NCI-H1417 treated with DMSO at 0.1 percent for 48 hours (cell line): ENCODE measurements at places on chromosomes 1 and 21.

- DNase-seq = no peak
Measured at GRCh38 chr1:201304126-201304525, 20.8 kb downstream of the PKP1 start.

GRCh38 chr1:13662493-13662892, 37.5 kb upstream of the PRDM2 start:
- DNase-seq = no peak

- DNase-seq = no peak
Measured at GRCh38 chr1:233935297-233935868, 30.9 kb downstream of the SLC35F3 start.

DNA sequence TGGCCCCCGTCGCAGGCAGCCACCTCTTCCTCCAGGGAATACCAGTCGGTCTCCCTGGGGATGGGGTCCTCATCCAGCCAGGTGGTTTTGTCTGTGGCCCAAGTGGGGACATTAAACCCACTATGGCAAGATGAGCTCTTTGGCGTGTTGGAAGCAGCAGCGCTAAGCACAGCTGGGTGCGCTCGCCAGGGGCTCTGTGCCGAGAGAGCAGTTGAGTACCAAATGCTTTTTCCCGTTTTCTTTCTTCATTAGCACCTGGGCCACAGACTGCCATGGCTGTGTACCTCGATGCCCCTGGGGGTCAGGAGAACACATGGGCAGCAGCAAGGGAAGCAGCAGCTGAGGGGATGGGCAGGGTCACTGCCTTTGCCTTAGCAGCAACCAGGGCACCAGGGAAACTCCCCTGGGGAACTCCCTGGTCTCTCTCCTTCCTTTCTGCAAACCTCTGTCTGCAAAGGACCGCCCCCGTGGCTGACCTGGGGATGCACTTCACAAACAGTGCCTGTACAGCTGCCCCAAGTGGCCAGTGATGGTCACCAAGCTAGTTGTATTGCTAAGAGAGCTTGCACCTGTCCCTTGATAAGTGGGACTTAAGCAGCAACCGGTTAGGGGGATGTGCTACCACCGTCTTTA, 31.1 kb downstream of the EDARADD start:
- no peak for DNase-seq

DNA sequence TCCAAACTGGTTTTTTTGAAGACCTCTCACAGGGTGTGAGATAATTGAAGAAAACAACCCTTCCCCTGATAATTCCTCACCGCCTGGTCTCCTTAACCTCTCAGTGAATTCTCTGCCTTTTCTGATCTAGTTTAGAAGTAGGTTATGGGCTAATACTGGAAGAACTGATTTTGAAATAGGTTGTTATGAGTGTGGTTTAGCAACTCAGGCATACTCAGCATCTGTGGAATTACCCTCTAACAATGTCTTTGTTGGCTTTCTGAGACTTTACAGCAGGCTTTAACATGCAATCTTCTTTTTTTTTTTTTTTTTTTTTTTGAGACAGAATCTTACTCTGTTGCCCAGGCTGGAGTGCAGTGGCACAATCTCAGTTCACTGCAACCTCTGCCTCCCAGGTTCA, 10.3 kb upstream of the PLD5 start:
- DNase-seq = no peak

DNA sequence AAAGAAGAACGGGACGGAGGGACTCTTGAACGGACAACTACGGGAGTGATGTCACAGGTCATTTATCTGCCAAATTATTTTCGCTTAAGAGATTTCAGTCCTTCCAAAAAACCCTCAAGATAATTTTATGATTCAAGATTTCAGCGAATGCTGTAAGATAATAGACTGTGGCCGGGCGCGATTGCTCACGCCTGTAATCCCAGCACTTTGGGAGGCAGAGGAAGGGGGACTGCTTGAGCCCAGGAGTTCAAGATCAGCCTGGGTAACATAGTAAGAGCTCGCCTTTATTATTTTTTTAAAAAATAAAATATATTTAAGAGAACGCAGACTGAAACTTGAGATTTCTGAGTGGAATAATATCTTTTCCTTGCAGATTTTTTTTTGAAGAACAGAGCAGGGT, 609 bp downstream of the RWDD2B start:
- DNase-seq = no peak

DNA sequence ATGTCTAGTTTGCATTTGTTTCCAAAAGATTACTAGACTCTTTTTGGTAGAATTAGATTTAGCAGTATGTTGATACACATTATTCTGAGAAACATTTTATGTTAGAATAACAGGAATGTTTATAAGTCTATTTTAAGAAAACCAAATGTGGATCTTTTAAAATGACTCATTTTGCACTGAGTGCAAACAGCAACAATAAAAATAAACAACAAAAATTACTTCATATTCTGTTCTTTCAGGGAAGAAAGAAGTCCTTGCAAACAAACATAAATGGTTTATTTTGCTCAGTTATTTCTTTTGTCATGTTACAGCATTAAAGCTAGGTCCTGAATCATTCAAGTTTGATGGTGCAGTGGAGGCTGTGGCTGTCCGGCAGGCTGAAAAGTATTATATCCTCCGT, 106.8 kb upstream of the TENT5C start:
- DNase-seq = no peak

- no peak for DNase-seq
Measured at GRCh38 chr21:21200103-21200938, 202.1 kb downstream of the NCAM2 start.

DNA sequence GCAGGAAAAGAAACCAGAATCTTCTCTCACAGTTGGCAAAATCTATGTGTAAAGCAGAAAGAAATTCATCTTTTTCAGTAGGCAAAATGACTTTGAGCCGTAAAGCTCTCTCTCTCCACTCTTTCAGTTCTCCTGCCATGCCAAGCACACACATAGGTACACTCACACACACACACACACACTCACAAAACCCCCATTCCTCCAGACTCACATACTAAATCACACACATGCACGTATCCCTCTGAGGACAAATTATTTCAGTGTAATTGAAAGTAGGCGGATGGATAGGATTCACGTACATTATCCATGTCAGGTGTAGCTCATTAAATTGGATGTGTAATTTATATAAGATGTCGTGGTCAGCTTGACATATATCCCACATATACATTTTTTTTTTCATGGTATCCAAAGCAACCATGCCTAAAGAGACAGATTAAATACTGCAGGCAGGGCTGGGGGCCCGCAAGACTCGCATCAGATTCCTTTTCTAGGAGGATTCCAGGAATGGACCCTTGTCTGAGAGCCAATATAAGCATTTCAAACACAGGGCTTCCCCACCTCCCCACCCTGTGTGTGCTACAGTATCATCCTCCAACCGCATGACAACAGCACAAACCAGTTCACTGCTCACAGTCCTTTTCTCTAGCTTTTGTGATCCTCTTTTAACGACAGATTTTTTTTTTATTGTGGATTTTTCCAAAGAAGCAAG, 320.9 kb downstream of the PCP4 start:
- DNase-seq = no peak

DNA sequence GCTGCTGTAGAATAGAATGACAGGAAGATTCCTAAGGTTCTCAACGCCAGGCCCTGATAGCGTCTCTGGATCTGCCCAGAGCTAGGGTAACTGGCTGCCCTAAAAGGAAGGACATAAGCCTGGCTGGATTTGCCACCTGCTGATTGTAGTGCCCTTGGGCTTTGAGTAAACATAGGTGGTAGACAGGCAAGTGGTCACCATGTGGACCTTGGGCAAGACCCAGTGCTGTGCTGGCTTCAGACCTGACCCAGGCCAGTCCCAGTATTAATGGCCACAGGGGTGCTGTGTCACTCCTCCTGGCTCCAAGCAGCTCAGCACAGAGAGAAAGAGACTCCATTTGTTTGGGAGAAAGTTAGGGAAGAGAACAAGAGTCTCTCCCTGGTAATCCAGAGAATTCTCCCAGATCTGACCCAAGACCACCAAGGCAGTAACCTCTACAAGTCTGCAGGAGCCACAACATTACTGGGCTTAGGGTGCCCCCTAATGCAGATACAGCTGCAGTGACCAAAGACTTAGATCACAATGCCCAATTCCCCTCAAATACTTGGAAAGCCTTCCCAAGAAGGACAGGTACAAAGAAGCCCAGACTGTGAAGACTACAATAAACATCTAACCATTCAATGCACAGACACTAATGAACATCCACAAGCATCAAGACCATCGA, 44.5 kb downstream of the PHTF1 start:
- DNase-seq = no peak

- no peak for DNase-seq
Measured at GRCh38 chr1:167357305-167357704, 136.6 kb downstream of the POU2F1 start.

- DNase-seq = no peak
Measured at GRCh38 chr1:48566492-48566891, 94.5 kb upstream of the SPATA6 start.

DNA sequence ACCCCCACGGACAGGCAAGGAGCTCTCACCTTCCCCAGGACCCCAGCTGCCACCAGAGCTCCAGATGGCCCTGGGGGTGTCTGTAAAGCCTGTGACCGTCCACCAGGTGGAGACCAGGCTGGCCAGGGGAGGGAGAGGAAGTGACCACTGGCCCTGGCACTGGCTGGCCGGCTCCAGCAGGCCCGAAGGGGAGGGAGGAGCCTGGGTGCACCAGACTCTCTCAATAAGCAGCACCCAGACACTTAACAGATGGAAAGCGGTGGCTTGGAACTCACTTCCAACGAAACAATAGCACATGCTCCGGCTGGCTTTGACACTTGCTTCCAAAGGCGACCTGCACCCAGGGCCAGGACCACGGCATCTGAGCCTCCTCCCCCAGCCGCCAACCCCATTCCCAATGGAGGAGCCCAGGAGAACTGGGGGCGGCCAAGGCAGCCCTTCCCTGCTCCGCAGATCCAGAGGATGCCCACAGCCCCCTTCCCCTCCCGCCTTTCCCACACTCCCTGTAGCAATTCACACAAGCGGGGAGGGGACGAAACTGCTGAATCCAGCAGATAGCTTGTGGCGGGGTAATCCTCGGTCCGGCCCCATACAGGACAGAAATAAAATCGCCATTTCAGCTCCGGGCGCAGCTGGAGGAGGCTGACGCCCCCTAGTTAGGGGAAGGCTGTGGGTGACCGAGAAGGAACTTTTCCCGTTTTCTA, 742 bp upstream of the PDE9A start:
- no peak for DNase-seq

DNA sequence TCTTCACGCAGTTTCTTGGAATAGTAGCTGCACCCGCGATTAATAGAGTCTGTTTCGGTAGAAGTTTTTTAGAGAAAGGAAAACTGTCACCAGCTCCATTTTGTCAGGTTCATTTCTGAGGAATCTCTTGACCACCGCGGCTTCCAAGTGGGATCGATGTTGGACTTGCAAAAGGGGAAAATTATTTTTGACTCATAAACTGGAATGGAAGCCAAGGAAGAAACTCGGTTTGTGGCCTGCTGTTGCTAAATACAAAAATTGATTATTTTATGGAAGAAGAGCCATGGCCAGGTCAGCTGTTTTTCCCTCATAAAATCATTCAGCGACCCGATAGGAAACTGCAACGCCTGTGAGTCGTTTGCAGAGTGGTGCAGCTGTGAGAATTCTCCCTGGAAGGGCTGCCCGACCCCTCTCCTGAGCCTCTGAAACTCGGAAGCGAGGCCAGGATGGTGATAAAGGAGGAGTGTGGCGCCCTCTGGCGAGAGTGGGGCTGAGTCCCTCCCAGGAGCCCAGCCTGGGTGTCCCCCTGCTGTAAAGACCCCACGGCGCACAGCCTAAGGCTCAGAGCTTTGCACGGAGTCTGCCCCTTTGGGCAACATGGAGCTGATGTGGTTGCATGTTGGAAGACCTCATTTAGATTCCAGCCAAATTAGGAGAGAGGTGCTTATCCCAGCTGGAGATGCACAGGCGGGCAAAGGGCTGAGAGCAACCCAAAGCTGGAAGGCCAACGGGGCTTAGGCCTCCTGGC, 83.6 kb upstream of the SLC25A33 start:
- no peak for DNase-seq

DNA sequence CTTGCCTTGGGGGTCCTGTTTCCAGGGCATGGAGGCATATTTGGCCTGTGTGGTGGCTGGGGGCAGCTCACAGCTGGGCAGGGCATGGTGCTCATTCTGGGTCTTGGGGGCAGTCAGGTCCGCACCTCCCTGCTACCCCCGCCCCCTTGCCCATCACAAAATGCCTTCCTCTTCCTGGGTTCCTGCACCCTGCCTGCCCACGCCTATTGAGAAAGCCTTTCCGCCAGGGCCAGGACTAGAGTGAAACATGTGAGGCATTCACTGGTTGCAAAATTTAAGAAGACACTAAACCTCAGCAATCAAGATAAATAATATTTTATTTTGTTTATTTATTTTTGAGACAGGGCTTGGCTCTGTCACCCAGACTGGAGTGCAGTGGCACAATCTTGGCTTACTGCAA, 19.7 kb downstream of the PTAFR start:
- DNase-seq = no peak

DNA sequence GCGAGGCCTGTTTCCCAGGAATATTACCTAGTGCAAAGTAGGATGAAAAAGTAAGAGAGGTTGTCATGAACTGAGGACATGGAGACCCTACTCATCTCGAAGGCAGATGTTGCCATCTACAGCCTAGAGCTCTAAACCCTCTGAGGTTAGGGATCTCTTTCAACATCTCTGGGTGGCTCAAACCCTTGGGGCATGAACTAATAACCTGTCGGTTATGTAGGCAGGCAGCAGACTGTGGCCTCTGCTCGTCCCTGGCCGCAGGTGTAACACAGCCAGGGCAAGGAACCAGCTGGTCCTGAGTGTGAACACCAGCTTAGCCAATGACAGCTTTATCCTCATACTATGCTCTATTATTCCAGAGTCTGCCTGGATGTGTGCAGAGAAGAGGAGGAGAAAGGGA, 13.2 kb downstream of the CAPZB start:
- DNase-seq = no peak

DNA sequence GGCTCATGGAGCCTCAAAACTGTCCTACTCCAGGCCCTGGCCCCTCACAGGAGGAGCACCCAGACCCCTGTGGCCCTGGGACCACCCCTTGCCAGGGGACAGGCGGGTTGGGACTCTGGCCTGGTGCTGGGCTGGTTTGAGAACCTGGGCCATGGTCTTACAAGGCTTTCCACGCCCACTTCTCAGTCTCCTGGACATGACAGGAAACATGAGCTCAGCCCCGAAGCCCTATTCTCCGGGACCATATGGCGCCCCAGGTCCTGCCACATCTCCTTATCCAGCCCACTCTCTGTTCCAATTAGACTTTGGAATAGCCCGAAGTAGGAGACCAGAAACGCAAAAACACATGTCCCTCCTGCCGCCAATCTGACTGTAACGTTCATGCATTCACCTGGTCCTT, 47.9 kb downstream of the KCNAB2 start:
- DNase-seq = no peak

- no peak for DNase-seq
Measured at GRCh38 chr1:101748077-101748476, 248.6 kb downstream of the OLFM3 start.

DNA sequence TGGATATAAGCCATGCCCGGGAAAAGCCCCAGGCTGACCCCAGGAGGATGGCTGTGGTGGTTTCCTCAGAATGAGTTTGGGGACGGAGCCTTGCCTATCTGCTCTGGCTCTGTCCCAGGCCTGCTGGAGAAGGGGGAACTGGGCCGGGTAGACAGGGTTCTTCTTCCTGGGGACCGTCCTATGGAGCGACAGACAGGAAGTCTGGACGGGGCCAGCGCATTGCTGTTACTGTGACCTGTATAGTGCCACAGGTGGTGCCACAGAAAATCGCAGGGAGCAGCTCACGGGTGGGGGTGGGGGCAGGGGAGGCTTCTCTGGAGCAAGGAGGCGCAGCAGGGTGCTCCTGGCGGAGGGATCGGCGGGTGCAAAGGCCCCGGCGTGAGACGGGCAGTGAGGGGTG, 36.4 kb downstream of the CFAP74 start:
- no peak for DNase-seq
